Left lobe of liver (tissue), 2 donors: ENCODE measurements at places on chromosomes 7 and 10. TPM values are rescaled to one million over a fixed set of nuclear protein-coding genes. Genes with fewer than 3 reads are reported as not detected.

KAT6B gene
- total RNA-seq, result 9.4 TPM

PDE6C gene
- total RNA-seq, result not detected

PON1 gene
- total RNA-seq, result 465 TPM

CAV2 gene
- total RNA-seq, result 28.4 TPM

FAM20C gene
- 72.2 TPM for total RNA-seq

DRGX gene
- not detected for total RNA-seq

DNAH11 gene
- total RNA-seq, result 1.7 TPM

COX19 gene
- 5.2 TPM for total RNA-seq

GRID1 gene
- total RNA-seq, result 0.58 TPM

CALHM1 gene
- total RNA-seq, result not detected

ACADSB gene
- 328 TPM for total RNA-seq

ZC3HAV1 gene
- 16.8 TPM for total RNA-seq

BAG3 gene
- total RNA-seq, result 11.3 TPM

FAM24B gene
- total RNA-seq, result 0.60 TPM

NUTM2B gene
- total RNA-seq, result 0.40 TPM

TFEC gene
- 0.81 TPM for total RNA-seq

FUOM gene
- 177 TPM for total RNA-seq

ZPBP gene
- not detected for total RNA-seq

CHN2 gene
- total RNA-seq, result 56.5 TPM

PNLIPRP2 gene
- 0.88 TPM for total RNA-seq

CCL26 gene
- not detected for total RNA-seq

C10orf67 gene
- not detected for total RNA-seq

ADARB2 gene
- 0.81 TPM for total RNA-seq

MLXIPL gene
- 457 TPM for total RNA-seq

MACROH2A2 gene
- 5.3 TPM for total RNA-seq

ZNF33B gene
- total RNA-seq, result 17.3 TPM

RBAK gene
- 4.7 TPM for total RNA-seq

IDI2 gene
- total RNA-seq, result not detected

ABCF2 gene
- 7.8 TPM for total RNA-seq

VPS50 gene
- 11.6 TPM for total RNA-seq

NOD1 gene
- total RNA-seq, result 1.8 TPM

VAX1 gene
- total RNA-seq, result not detected

AS3MT gene
- total RNA-seq, result 7.5 TPM

EFCAB10 gene
- total RNA-seq, result not detected

VWC2 gene
- total RNA-seq, result not detected

TEX47 gene
- not detected for total RNA-seq

GJD4 gene
- not detected for total RNA-seq

TCAF2 gene
- 2.9 TPM for total RNA-seq

CLDN3 gene
- 28.9 TPM for total RNA-seq

ACSM6 gene
- total RNA-seq, result not detected

ELN gene
- 8.1 TPM for total RNA-seq
